ENCODE measurements at places on chromosomes 4 and X.
A peak's percentile ranks its signal among the peaks of the same experiment; 100 is the strongest.

- DNase-seq, result no peak
Observed at GRCh38 chr4:72136429-72136828, 104.6 kb downstream of the NPFFR2 start.

- DNase-seq, result no peak
Observed at GRCh38 chrX:125203365-125203736, 116.3 kb upstream of the TEX13C start.

GRCh38 chr4:76078033-76078613 lies 3.6 kb downstream of the ART3 start:
- DNase-seq, result no peak

DNA sequence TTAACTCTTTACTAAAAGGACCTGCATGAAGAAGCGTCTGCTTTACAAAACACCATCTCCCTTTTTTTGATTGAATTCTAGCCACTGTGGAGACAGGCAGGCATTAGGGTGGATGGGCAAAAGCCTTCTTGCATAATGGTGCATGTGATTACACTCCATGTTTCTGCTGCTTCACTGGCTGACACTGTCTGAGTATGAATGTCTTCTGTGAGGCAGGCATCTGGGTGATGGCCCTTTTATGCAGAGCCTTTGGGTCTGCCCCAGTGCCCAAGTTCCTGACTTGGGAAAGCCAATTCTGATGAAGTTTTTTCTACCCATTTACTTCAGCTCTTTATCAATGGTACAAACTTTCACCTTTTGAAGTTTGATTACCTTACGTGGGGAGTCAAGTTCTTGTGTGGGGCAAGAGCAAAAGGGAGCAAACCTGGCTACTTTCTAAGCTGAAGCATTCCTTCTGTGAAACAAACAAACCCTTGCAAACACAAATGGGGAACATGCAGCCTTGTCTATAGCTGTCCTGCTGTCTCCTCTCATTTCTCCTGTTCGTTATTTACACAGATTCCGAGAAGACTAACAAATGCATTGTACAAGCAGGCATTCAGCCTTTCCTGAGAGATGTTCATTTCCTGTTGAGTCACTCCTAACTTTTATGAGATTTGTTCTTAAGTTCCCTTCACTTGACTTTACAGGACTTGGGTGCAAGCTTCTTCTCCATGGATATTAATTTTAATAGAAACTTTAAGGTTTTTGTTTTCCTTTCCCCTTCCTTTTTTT lies 301.9 kb downstream of the TLL1 start:
- no peak for DNase-seq

DNA sequence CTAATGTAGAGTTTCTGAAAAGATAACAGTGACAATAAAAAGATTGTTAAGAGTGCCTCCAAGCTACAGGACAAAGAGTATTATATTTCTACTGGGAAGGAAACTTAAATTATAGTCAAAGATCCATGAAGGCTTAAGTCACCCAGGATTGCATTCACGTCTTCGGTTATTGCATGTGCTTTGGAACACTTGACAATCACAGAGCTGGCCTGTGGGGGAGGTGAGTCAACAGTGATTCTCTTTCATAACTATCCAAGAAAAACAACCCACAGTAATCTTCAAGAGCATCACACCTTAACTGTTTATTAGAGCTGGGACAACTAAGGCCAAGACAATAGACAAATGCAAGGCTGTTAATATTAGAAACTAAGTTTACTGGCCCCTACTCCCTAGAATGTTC lies 40.3 kb downstream of the PDGFC start:
- DNase-seq, result peak; percentile 52

- peak; percentile 42 for DNase-seq
Observed at GRCh38 chr4:38715050-38715449, 51.1 kb downstream of the KLF3 start.

DNA sequence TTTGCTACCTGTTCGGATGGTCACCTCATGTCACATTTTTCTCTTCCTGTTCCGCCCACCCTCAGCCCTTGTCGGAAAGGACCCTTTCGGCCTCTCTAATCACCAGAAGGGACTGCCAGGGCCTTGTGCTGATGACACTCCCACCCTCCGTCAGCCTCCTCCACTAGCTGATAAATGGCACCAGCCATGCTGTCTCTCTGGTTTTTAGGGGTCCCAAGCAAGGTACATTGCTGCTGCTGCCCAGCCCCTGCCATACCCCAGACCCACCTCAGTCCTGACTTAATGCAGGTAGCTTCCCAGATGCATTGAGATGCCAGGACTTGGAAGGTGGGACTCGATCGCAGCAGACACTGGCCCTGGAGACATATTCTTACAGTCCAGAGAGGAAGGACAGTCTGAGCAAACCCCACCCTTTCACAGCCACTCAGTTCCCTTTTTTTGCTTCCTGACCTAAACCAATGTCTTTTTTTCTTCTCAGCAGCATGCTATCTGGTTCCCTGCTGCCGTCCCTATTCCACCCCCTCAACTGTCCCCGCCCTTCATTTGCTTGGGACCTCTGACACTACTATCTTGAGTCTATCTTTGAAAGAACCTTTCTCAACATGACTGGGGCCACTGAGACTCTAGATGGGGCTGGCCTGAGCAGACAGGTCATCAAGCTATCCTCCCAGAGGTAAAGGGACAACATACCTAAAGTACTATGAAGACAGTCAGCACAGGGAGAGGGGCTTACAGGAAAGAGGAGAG lies at the start of gene BTK:
BTK (minus strand) TSS at position 397 of the 747 bp plus-strand sequence. CDS start 10,907 bp downstream, outside the sequence.
- DNase-seq, result no peak

- DNase-seq, result no peak
Observed at GRCh38 chr4:136909626-136910025, 622.7 kb downstream of the PCDH18 start.

- peak; percentile 67 for DNase-seq
Observed at GRCh38 chrX:103254921-103255493, at the start of gene TCEAL8. TSS of gene TCEAL8 (minus strand) at chrX:103255155. CDS start at chrX:103253979, 1,176 bp downstream.

DNA sequence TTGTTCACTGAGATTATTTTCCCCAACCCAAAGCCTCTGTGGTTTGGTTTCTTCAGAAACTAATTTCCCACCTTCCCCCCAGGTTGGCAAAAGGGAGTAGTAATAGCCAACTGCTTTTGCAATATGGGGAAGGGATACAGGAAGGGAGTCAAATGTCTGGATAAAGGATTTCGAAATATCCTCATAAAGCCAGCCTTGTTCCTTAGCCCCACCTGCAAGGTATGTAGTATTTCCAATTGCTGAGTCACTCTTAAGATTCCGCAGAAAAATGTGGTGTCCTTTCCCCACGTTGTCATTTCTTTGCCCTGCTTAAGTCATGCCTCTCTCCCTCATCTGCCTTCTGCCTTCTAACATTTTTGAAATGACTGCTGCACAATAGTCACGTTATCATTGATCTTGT lies 138.8 kb upstream of the DCAF8L1 start:
- no peak for DNase-seq

GRCh38 chrX:23202326-23202725 lies 132.3 kb upstream of the PTCHD1 start:
- DNase-seq, result no peak

DNA sequence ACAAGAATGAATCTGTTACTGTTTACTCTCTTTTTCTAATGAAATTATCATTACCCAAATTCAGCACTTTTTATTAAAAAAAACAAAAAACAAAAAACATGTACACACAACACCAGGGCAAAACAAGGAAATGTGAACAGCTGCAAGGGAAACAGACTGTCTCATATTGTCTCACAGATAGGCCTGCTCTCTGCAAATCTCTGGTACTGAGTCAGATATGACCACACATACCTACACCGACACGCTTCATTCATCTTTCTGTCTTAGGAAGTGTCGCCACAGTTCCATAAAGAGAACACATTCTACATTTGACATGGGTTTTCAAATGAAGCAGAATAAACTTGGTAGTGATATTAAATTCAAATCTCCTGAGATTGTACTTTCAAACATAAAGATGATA lies 92.2 kb upstream of the GPR34 start:
- no peak for DNase-seq

- peak; percentile 24 for DNase-seq
Observed at GRCh38 chr4:118154649-118155048, 120.4 kb downstream of the NDST3 start.

GRCh38 chrX:37409278-37409677 lies 60.1 kb downstream of the PRRG1 start:
- no peak for DNase-seq

DNA sequence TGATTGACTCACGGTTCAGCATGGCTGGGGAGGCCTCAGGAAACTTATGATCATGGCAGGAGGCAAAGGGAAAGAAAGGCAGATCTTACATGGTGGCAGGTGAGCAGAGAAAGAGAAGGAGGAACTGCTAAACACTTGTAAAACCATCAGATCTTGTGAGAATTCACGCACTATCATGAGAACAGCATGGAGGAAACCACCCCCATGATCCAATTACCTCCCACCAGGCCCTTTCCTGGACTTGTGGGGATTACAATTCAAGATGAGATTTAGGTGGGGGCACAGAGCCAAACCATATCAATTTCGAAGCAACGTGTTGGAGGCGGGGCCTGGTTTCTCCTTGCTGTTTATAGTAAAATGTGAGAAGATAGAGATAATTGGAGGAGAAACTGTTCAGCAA lies 167.4 kb downstream of the GABRB1 start:
- DNase-seq, result no peak

- peak; percentile 29 for DNase-seq
Observed at GRCh38 chr4:53309321-53310040, 56.4 kb downstream of the SCFD2 start.

DNA sequence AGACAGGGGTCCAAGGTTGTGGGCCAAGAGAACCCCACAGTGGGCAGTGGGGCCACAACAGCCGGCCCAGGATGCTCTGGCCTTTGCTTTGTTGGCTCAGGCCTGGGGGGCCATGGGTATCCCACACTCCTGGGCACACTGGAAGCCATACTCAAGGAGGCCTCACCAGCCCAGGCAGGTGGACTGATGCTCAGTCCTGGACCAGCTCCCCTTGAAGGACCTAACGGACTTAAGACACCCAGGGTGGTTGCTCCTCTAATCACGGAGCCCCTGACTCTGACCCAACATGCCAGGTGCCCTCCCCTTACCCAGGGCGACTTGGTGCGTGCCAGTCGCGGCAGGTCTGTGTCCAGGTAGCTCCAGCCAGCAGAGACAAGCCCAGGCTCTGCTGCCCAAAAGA lies 50.8 kb downstream of the ZFYVE28 start:
- no peak for DNase-seq

GRCh38 chr4:69025999-69026387 lies 70.3 kb upstream of the UGT2B7 start:
- no peak for DNase-seq

DNA sequence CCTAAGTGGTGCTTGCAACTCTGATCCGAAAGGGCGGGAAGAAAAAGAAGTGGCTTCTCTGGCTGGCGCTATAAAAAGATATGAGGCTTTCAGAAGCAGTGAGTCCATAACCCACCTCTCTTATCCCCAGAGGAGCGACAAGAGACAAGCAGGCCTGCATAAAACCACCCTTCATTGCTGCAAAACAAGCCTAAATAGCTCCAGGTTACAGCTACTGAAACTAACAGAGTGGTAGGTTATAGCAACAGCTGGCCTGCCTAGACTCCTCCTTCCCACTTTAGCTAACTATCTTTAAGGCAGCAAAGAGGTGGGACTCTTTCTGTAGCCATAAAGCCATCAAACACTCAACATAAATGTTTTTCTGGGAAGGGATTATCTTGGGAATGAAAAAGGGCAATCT lies 245.0 kb upstream of the GPR101 start:
- no peak for DNase-seq

DNA sequence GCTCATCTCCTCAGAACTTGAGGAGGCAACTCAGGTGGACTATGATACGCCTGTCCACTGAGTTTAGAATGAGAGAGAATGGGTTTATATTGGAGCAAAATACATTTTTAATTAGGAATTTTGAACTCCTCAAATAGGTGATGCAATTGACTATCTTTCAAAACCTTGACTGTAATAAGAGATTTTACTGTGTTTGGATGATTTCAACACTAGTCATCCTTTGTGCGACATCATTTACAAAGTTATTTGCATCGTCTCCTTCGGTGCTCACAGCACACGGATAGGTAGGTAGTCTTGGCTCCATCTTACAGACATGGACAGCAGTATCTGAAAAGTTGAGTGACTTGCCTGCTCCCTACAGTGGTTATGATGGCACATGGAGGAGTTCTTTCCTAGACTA lies 67.0 kb downstream of the AASDH start:
- no peak for DNase-seq

GRCh38 chr4:110032603-110033002 lies 119.9 kb downstream of the EGF start:
- no peak for DNase-seq

GRCh38 chrX:155745792-155746191 lies 133.0 kb upstream of the TMLHE start:
- no peak for DNase-seq

- no peak for DNase-seq
Observed at GRCh38 chr4:108559911-108560310, 60.5 kb upstream of the RPL34 start.

- DNase-seq, result peak; percentile 4
Observed at GRCh38 chrX:84469226-84469625, 33.0 kb downstream of the HDX start.

- DNase-seq, result no peak
Observed at GRCh38 chr4:145605941-145606340, 13.2 kb upstream of the MMAA start.

GRCh38 chr4:35138449-35138848 lies 1105.9 kb downstream of the ARAP2 start:
- no peak for DNase-seq
